ENCODE measurements at places on chromosomes 2 and 18.

DNA sequence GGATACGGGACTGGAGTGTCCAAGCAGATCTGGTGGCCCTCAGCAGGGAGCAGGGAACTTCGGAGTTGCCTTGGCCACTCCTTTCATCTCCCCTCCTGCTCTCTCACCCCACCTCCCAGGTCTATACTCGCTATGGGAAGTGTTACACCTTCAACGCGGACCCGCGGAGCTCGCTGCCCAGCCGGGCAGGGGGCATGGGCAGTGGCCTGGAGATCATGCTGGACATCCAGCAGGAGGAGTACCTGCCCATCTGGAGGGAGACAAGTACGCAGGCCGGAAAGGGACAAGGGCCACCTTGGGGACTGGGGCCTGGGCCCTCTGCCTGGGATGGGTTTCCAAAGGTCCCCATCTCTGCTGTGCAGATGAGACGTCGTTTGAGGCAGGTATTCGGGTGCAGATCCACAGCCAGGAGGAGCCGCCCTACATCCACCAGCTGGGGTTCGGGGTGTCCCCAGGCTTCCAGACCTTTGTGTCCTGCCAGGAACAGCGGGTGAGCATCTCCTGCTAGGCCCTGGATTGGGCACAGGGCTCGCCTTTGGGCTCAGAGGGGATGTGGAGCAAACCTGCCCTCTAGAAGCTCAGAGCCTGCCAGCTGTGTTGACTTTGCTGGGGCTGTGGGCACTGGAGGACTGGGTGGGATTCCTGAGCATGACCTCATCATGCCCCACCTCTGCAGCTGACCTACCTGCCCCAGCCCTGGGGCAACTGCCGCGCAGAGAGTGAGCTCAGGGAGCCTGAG lies 11.8 kb downstream of the CHPF start:
- DNase-seq, result no peak

GRCh38 chr18:62832282-62832681 lies 116.9 kb downstream of the PHLPP1 start:
- DNase-seq, result peak; percentile 54

GRCh38 chr2:207768168-207768865 lies 1.4 kb downstream of the FZD5 start:
- DNase-seq, result peak; percentile 67

DNA sequence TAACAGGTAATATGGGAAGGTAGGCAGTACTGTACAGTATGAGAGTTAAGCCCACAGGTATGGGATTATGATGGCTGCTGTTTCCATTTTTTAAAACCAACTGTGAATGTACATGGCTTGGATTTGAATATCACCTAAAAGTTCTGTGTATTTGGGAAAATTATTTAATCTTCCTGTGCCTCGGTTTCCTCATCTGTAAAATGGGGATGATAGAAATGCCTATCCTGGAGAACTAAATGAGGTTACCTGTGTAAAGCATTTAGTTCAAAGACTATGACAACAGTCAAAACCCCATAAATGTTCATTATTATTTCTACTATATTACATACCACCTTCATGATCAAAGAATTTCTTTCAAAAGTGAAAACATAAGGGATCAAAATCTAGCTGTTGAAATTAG lies 3.6 kb downstream of the KLHL41 start:
- DNase-seq, result no peak

DNA sequence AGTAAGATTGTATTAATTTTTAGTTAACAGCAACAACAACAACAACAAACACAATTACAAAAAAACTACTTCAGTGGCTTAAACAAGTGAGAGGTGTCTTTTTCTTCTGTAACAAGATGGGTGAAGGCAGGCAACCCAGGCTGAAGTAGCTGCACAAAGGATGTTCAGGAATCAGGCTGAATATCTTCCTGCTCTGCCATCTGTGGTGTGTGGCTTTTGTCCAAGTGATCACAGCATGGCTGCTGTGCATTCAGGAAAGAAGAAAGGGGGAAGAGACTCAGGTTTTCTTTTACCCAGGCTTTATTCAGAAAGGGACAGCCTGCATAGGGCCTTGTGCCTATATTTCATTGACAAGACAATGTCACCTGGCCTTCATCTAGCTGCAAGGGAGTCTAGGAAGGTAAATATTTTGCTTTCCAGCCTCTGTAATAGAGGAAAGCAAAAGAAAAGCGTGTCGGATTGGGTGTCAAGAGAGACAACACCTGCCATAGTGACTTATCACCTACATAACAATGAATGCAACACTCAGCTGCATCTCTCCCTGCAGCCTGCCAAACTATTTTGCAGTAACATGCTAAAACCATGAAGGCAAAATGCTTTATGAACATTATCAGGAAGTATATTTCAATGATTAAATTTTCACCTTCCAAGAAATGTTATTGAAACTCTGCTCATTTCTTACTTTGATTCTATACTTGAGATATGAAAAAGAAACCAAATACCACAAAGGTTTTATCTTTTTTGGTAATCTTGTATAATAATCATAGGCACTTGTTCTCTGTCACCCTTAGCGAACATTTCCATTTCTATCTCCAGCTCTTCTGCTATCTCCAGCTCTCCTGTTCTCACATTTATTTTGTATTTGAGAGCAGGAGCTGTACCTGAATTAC lies 14.6 kb downstream of the G6PC2 start:
- no peak for DNase-seq

- peak; percentile 60 for DNase-seq
These were observed 34.1 kb downstream of the ZNF407 start for GRCh38 chr18:74631623-74632350.

DNA sequence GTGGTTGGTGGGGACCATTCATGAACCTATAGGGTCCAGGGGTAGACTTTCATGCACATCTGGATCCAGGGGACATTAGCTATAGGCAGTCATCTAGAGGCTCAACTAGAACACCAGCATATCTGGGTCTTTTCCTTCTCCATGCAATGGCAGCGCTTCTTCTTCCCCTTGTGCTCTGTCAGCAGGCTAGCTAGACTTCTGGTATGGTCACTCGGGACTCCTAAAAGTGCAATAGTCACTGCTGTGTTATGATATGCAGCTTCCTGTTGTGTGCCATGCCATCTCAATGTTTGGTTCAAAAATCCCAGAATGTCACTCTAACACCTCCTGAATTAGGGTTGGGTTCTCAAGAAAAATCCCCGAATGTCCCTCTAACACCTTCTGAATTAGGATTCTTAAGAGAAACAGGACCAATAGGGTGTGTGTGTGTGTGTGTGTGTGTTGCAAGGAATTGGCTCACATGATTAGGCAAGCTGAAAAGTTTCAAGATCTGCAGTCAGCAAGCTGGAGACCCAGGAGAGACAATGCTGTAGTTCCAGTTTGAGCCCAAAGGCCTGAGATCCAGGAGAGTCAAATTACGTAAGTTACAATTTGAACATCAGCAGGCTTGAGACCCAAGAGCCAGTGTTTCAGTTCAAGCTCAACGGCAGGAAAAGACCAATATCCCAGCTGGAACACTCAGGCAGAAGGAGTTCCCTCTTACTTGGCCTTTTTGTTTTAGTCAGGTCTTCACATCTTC lies 97.1 kb upstream of the LTBP1 start:
- DNase-seq, result no peak

DNA sequence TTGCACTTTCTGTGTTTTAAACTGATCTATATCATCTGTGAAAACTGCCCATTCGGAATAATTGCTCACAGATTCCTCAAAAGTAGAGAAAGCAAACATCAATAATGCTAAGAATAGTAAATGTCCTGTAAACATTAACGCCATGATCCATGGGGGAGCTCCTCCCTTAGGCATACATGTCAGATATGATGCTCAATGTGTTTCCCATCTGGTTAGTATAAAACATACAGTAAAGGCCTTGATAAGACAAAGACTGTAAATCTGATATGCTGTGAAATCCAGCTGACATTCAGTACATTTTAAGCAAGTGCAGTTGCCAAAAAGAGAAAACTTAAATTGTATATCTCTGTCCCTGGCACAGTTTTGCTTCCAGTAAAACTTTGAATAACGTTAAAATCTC lies 2.1 kb downstream of the DSEL start:
- DNase-seq, result no peak

DNA sequence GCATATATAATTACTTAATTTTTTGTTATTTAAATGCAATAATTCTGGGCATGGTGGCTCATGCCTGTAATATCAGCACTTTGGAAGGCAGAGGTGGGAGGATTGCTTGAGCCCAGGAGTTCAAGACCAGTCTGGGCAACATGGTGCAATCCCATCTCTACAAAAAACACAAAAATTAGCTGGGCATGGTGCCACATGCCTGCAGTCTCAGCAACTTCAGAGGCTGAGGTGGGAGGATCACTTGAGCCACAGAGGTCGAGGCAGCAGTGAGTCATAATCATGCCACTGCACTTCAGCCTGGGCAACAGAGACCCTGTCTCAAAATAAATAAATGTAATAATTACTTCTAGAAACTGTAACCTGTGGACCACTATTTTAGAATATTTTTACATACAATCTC lies 21.5 kb upstream of the TMEM87B start:
- DNase-seq, result no peak

- DNase-seq, result no peak
These were observed 1.7 kb upstream of the CNNM4 start for GRCh38 chr2:96758987-96759386.

- no peak for DNase-seq
These were observed 91.4 kb downstream of the COL6A3 start for GRCh38 chr2:237322564-237322963.

DNA sequence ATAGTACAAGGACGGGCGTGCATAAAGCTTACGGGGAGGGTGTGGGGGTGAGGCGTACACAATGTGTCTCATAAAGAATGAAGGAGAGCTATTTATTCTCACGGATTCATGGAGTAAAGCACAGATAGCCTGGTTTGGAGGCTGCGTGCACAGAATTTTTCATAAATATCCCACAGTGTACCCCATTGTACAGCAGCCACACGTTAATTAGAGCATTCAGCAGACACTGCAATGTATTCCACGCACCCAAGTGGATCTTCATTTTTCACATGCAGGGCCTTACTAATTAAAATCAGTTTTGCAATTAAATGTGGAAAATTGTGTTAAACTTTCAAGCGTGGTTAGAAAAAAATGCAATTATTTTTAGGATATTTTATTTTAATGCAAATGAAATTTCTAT lies 227.7 kb upstream of the PXDN start:
- DNase-seq, result no peak

GRCh38 chr18:62479574-62479973 lies 43.3 kb upstream of the ZCCHC2 start:
- DNase-seq, result no peak

DNA sequence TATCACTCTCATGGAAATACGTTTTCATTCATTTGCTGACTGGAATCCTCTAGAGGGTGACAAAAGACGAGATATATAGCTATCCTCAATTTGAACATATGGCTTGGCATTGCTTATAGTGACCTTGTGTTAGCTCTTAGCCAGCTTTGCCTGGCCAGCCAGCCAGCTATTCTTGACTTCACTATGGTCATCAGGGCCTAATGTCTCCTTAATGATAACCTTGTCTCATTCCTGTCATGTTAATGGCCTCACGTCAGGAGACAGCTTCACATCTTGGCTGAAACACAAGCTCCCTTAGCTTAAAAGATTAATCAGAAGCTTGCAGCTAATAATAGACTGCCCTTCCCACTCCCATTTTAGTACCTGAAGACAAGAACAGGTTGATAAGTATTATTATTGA lies 1517.5 kb upstream of the PIK3C3 start:
- DNase-seq, result no peak

- peak; percentile 78 for DNase-seq
These were observed 306.5 kb upstream of the TNP1 start for GRCh38 chr2:217166241-217166850.

DNA sequence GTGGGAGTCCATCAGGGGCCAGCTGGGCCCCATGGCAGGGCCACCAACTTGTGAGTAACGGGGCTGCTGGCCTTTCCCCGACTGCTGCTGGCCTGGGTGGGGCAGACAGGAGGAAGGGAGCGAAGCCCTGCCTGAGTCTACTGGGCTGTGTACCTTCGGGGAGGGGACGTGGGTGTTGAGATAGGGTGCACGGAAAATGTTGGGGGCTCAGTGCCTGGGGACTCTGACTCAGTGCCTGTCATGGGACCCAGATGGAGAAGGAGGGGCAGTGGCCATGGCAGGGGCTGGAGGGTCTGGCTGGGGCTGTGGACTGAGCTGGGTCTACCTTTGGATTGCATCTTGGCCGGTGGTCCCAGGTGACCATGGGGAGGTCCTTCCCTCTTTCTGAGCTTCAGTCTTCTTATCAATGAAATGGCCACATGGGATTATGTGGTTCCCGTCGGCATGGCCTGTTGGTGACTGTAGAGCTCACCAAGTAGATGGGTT lies 4.0 kb downstream of the SLC4A3 start:
- DNase-seq, result no peak

DNA sequence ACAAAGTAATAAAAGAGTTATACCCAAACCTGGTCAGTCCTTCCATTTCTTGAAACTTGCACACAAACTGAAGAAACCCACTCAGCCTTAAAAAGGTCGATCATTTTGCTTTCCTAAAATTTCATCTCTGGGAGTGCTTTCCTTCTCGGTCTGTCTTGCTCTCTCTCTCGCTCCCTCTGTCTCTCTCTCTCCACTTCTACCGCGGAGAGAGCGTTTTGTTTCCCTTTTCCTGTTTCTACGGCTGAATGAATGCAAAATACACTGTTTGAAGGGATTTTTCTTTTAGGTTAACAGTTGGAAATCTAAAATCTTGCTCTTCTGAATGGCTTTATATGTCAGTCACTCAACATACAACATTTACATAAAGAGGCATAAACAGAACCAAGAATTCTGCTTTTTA lies 424.2 kb downstream of the TGIF1 start:
- no peak for DNase-seq
